ENCODE measurements at places on chromosomes 4 and X.

DNA sequence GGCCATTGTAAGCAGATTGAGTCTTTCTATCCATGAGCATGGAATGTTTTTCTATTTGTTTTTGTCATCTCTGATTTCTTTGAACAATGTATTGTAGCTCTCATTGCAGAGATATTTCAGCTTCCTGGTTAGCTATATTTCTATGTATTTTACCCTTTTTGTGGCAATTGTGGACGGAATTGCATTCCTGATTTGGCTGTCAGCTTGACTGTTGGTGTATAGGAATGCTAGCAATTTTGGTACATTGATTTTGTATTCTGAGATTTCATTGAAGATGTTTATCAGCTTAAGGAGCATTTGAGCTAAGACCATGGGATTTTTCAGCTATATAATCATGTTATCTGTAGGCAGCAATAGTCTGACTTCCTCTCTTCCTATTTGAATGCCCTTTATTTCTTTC lies 154.6 kb downstream of the GUCY2F start:
- no peak for DNase-seq

DNA sequence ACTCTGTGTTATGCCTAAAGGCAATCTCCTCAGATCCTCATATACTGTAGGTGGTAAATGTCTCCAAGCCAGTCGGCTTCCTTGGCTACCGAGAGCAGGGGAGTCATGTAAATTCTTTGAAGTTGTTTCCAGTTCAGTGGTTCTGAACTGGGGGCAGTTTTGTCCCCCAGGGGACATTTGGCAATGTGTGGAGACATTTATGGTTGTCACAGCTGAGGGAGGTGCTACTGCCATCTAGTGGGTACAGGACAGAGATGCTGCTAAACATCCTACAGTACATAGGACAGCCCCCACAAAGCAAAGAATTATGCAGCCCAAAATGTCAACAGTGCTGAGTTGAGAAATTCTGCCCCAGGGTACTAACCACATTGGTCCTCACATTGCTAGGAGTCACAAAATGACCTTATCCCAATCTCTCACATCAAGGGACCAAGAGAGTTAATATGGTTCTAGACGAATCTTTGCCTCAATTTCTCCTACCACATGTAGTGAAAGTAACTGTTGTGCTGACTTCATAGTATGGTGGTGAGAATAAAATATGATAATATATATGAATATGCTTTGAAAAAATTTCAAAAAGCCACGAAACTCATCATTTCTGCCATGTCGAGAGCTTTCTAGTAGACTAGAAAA lies 104.4 kb upstream of the ARHGAP24 start:
- DNase-seq = no peak

DNA sequence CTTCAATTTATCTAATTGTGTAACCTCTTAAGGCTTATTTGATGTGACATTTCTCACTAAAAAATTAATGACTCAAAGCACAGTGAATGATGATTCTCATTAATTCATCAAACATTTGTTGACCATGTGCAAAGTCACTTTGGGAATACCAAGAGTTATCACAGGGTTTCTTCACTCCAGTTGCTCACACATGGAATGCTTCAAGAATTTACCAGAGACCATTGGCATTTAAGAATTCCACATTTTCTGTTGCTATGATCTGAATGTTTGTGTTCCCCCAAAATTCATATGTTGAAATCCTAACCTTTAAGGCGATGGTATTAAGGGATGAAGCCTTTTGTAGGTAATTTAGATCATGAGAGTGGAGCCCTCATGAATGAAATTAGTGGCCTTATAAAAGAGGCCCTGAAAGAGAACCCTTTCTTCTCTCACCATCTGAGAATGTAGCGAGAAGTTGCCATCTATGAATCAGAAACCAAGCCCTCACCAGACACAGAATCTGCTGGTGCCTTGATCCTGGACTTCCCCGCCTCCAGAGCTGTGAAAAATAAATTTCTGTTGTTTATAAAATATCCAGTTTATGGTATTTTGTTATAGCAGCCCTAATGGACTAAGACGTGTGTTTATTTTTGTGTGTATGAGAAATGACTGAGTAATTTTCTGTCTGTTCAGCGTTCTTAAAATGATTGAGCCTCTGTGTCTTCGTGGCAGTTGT lies 16.4 kb upstream of the SRPX start:
- no peak for DNase-seq

DNA sequence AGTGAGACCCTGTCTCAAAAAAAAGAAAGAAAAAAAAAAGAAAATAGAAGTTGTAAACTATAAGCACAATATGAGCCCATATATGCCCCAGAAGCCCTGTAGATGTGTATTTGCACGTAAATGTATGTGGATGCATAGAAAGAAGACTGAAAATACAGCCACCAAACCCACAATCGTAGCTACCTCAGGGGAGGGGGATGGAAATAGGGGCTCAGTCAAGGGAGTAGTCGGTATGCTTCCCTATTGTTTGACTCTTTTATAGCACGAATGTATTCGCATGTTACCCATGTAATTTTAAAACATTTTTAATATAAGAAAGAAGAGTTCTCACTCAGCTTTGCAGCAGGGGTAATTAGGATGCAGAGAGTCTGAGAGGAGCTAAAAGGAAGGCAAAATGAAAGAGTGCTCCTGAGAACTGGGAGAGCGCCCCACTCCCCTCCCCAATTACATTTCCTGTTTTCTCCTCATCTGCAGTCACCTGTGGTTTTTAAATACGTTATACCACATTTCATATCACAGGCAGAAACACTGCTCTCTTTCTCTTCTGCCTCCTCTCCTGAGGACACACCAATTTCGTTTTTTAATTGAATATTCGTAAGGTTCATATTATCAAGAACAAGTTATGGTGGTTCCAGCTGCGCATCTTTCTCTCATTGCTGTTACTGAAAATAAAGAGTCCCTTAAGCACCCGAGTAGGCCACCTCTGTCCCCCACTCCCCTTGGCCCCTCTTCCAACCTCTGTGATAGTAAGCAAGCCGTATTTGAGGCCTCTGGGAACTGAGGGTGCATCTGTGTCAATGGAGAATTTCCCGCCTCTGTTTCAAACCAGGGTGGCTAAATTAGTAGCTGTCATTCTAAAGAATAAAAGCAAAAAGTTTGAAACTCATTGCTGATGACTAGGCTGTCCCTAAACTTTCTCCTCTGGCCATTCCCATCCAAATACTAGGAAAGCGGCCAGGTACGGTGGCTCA lies 10.7 kb downstream of the SEPTIN6 start:
- no peak for DNase-seq

- no peak for DNase-seq
Observed at GRCh38 chrX:120125444-120125843, 9.7 kb upstream of the RHOXF1 start.

- DNase-seq = no peak
Observed at GRCh38 chr4:147526272-147526654, 45.4 kb downstream of the EDNRA start.

GRCh38 chrX:67105758-67106116 lies 438.1 kb upstream of the AR start:
- peak; percentile 28 for DNase-seq

DNA sequence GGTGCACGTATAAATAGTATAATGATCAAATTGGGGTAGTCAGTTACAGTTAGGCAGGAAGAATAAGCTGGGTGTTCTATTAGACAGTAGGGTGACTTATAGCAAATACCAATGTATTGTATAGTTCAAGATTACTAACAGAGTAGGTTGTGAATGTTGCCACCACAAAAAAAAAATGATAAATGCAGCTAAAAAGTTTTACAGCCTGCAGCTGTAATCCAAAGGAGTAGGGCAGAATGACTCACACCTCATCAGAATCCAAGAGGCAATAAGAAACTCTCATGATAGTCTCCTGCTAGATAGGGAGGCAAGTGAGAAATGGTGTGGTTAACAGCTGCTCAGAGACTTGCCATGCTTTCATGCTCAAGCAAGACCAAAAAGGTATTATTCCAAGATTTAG lies 19.6 kb upstream of the TCEAL4 start:
- no peak for DNase-seq
